ENCODE measurements at places on chromosomes 16 and 17.
A peak's percentile ranks its signal among the peaks of the same experiment; 100 is the strongest.

DNA sequence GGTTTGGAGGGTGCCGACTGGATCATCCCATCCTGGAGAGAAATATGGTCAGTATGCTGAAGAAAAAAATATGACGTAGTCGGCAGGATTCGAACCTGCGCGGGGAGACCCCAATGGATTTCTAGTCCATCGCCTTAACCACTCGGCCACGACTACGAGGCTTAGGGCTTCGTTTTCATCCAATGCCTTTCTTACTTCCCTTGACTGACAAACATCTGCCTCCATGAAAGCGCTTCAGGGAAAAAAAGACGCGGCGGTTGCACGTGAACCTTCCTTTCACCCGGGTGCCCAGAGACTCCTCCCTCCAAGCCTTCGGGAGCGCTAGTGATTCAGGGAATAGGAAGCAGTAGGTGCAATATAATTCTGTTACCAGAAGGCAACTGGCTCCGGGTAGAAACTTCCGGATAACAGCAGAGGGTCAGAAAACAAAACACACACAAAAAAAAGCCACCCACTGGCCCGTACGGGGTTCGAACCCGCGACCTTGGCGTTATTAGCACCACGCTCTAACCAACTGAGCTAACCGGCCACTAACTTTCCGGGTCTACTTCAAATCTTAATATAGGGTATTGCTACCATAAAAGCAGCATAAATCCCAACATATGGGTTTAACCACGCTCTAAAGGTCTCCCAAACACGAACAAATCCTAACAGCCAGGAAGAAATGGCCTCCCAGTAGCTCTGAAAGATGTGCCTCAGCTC, 16.3 kb upstream of the AURKB start:
- DNase-seq, result no peak

GRCh38 chr17:57372156-57372555, 115.8 kb downstream of the MSI2 start:
- DNase-seq, result no peak

- no peak for DNase-seq
Measured at GRCh38 chr17:72609501-72609900, 483.0 kb downstream of the SLC39A11 start.

DNA sequence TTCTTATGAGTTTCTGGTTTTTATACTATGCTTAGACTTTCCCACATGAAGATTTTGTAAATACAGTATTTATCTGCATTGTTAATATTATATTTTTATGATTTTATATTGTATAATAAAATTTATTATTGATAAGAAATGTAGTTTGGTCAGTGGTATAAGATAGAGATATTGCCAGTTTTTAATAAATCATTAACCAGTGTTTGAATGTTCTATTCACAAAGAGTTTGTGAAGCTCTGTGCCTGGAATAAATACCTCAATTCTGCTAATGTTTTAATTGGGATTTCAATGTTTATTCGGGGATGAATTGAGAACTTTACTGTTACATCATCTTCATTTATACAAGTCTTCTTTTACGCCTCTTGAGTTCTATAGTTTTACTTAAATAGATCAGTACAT, 16.9 kb downstream of the COX10 start:
- no peak for DNase-seq

- no peak for DNase-seq
Measured at GRCh38 chr16:4649744-4650442, 25.3 kb downstream of the MGRN1 start.

DNA sequence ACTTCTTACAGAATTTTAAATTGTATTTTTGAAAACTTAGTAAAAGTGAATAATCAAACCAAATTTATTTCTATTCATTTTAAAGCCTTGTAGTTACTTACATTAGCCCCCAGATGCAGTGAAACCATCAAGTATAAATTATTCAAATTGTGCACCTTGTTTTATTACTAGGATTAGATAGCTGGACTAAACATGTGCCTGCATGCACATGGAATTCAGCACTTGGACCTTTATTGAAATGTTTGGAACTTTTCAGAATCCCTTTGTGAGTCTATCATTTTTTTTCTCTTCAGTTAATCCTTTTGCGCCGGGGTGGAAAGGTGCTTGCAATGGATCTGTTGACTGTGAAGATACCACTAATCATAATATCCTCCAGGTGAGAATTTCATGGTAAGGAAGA, 4.7 kb downstream of the ZPBP2 start:
- DNase-seq, result no peak

- no peak for DNase-seq
Measured at GRCh38 chr17:12665263-12666210, at the start of gene MYOCD. Gene MYOCD (plus strand): TSS chr17:12665890. CDS start chr17:12666189, 299 bp downstream.

GRCh38 chr16:72425571-72426341, 253.8 kb upstream of the PMFBP1 start:
- DNase-seq, result no peak

- DNase-seq, result no peak
Measured at GRCh38 chr16:88624977-88625576, 13.3 kb upstream of the IL17C start.

- no peak for DNase-seq
Measured at GRCh38 chr17:31198026-31198425, 99.0 kb downstream of the OMG start.

DNA sequence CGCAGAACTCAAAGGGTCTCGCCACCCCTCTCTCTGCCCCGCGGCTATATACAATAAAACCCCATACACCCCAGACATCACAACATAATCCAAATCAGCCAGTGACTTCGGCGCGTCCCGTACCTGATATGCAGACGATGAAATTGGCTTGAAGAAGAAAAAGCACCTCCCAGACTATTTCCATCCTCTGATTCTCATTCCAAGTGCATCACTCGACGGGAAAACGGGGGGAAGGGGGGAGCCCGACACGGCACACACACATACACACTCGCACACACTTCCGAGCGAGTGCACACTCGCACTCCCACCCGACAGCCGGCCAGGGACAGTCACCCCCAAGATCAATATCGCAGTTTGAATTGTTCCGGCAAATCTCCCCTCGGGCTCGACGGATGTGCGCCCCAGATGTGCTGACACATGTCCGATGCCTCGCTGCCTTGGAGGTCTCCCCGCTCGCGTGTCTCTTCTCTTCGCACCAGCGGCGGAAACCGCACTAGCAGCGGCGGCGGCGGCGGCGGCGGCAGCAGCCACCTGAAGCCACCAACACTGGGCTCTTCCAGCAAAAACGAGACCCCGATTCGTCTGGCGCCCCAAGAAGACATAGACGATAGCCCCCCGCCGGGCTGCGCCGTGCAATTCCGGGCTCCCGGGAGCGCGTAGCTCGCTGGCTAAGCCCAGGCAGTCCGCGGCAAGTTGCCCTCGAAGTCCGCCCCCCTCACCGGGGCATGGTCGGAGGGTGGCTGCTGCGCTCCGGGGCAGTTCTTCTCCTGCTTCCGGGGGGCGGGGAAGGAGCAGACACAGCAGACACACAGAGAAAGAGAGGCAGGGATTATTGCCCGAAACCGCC, 688 bp downstream of the CA10 start:
- DNase-seq, result no peak

DNA sequence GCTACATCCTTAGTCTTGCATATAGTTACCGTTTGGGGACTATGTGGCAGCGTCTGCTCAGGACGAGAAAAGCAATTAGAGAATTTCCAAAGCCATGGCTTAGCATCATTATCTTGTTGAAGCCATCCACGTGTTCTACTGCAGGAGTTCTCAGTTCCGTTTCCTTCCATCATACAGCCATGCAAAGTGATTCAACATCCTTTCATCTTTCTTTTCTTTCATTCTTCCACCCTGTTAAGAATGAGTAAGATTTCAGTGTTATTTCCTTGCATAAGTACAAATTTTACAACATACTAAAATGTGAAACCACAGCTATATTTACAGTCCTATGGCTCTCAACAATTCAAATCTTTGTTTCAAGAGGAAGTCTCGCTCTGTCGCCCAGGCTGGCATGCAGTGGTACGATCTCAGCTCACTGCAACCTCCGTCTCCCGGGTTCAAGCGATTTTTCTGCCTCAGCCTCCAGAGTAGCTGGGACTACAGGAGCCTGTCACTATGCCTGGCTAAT, 3.8 kb downstream of the MARF1 start:
- no peak for DNase-seq

DNA sequence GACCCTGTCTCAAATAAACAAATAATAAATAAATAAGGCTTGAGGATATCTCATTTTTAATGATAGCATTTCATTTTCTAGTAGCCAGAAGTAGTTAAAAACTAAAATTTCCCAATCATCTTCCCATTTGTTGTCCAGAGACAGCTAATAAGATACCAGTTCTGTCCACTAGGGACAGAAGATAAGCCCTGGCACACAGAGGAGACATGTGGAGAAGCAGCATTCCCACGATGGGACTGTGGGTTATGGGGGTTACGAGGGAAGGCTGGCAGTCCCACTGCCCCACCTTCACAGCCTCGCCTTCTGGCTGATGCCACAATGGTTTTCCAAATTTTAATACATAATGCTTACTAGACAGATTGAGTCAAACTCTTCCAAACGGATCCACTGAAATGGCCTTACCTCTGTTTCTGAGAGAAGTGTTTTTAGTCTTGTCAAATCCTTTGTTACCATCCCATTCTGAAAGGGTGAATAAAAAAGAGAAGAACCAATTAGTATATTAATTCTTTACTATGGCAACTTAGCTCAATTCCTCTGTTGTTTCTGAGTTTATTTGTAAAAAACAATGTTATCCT, 44.2 kb downstream of the HELZ start:
- DNase-seq, result no peak

GRCh38 chr16:53915452-53916160, 211.7 kb downstream of the FTO start:
- no peak for DNase-seq

GRCh38 chr16:10930755-10931093, 11.5 kb downstream of the DEXI start:
- no peak for DNase-seq

- DNase-seq, result no peak
Measured at GRCh38 chr17:78761789-78762406, 20.2 kb downstream of the CYTH1 start.

DNA sequence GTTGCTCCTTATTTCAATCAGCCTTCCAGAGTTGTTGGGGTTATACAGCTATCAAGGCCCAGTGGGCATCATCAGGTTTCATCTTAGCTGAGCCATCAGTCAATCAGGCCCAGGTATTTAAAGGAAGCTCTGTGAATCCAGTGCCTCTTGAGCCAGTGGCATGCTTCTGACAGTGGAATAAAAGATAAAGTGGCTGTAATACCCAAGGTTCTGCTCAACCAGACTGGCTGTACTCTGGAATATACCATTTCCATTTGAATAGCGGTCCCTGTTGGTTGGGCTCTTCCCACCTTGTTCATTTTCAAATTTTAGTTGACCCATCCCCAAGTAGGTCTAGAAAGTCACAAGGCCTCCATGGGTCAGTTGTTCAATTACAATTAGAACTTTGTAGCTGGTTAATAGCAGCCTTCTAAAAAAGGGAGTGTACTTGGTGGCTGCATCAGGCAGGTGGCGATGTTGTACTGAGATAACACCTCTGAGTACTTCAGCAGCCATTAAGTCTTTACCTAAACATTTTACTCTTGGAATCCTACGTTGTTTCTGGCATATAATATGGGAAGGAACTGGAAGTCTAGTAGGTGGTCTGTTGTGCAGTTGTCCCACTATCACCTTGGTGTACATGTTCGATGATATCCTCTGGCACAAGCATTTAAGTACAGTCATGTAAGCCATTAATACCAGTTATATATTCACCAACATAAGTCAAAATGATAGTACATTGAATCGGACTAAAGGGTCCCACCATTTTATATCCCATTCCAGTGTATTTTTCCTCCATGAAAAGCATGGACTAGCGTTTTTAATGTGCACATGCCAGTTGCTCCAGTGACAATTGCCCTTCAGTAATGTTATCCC, 294.1 kb downstream of the BCAS3 start:
- peak; percentile 29 for DNase-seq

- DNase-seq, result peak; percentile 84
Measured at GRCh38 chr17:58317421-58318064, 11.1 kb downstream of the TSPOAP1 start.

- DNase-seq, result no peak
Measured at GRCh38 chr17:70407506-70407905, 238.2 kb downstream of the KCNJ2 start.

DNA sequence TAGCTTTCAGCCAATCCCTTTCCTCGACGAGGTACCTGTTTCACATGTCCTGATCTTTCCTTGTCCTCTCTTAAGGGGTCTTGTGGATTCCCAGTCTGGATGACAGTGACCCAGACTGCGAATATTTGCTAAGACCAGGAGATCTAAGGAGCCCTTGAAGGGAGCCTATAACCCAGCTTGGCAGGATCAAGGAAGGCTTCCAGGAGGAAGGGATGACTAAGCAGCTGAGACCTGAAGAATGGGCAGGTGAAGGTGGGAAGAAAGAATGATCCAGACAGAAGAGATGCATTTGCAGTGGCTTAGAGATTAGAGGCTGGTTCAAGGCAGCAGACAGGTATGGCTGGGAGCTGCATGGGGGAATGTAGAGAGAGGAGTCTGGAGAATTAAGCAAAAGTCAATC, 1.9 kb upstream of the PDK2 start:
- no peak for DNase-seq

DNA sequence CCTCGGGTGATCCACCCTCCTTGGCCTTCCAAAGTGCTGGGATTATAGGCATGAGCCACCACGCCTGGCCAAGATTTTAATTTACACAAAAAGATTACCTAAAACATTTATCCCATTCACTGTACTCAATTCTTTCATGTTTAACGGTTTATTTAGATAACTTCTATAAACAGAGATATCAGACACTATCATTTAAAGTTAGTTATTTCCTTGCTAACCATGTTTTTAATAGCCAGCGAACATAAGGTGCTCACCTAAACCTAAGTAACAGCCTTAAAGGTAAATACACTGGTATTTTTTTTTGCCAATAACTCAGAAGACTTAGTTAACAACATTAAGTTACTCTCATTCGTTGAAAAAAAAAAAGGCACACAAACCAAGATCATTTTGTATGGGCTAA, 82.0 kb upstream of the C17orf78 start:
- no peak for DNase-seq

DNA sequence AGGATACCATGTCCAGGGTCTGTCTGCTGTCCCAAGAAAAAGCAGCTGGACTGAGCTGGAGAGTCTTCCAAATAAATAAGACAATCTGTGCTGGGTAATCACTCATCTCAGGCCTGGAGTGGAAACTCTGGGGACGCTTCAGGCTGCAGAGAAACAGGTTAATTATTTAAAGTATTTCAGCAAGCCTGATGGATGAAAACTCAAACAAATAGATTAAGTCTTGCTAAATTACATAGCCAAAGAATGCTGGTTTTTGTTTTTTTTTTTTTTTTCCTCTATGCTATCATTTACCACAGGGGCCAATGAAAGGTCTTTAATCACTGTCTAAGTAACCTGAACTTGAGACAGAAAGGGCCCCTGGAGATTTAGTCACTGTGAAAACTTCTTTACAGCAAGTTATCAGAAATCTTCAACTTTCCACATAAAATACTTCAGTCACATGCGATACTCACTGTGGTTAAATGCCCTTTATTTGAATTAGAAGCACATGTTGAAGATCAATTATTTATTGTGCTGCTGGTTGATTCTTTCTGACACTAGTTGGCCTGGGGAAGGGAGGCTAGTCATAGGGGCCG, 31.0 kb upstream of the KCNJ2 start:
- no peak for DNase-seq

DNA sequence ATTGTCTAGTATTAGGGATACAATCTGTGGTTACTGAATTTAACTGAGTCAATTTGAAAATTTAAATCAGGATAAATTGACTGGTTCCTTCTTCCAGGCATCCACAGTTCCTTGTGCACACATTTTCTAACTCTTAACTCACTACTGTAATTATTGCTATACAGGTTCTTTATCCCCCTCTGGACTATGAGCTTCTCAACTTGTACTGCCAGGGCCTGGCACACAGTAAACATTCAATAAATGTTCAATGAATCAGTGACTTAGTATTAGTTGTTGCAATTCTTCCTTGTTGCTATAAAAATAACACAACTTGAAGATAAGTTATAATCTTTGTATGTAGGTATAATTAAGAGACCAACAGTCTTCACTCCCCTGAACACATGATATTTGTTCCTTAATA, 67.9 kb downstream of the SSH2 start:
- no peak for DNase-seq
